Activated CD4-positive, alpha-beta T cell treated with anti-CD3 and anti-CD28 coated beads for 36 hours (primary cell): ENCODE measurements at places on chromosomes 2 and 18. TPM values are rescaled to one million over a fixed set of nuclear protein-coding genes. Genes with fewer than 3 reads are reported as not detected.

The UGT1A5 gene
- total RNA-seq = not detected

The RTP5 gene
- total RNA-seq = 0.07 TPM

The ZNF804A gene
- not detected for total RNA-seq

The ANKRD23 gene
- 5.3 TPM for total RNA-seq

The ITPRIPL1 gene
- total RNA-seq = 28.4 TPM

The TMEM182 gene
- total RNA-seq = 6.1 TPM

The WDR43 gene
- 109 TPM for total RNA-seq

The ARHGAP28 gene
- not detected for total RNA-seq

The DUSP19 gene
- 4.0 TPM for total RNA-seq

The CD8B2 gene
- total RNA-seq = 0.11 TPM

The MSTN gene
- total RNA-seq = not detected

DNA sequence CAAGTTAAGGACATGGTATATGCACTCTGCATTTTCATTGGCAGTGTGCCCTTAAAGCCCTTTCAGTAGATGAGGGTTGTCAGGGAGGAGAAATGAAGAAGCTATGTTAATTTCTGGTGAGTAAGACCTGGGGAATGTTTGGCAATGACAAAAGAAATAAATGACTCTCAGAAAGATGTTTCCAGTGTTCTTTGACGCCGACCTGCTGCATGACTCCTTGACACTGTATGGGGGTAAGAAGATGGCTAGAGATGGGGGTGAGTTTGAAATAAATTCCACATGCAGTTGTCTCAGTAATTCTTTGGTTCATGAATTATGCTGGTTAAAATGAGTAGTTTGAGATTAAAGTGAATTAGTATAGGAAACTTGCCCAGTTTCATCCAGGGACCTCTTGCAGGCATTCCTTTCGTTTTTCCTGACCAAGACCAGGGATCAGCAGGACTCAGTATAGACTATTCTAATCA is 5.9 kb downstream of the CCDC121 start:
- no peak for DNase-seq

GRCh38 chr2:148508878-148509287 is 135.7 kb upstream of the EPC2 start:
- DNase-seq = no peak

- DNase-seq = no peak
These were observed 260.9 kb downstream of the LPIN1 start for GRCh38 chr2:12007282-12007681.

GRCh38 chr2:226190479-226191252 is 609.0 kb downstream of the IRS1 start:
- DNase-seq = no peak

- no peak for DNase-seq
These were observed 157.5 kb downstream of the ZEB2 start for GRCh38 chr2:144362401-144362800.

DNA sequence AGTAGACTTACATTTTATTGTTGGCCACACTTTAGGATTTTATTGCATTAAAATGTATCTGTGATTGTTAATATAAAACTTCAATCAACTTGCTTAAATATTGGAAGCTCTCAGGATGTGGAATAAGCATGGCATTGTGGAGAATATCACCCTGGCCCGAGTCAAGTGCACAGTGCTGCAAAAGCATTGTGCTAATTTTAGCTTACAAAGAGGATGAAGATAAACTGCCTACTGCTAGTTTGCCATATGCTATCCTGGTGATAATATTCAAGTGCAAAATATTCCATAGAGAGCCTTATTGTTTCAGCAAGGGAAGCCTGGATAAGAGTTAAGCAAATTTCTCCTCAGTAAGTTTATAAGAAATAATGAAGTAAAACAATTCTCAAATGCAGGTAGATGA is 54.5 kb downstream of the MEIS1 start:
- no peak for DNase-seq

- no peak for DNase-seq
These were observed 1655.3 kb upstream of the ACVR2A start for GRCh38 chr2:146189541-146189940.

- no peak for DNase-seq
These were observed 34.1 kb downstream of the HK2 start for GRCh38 chr2:74867841-74868658.

DNA sequence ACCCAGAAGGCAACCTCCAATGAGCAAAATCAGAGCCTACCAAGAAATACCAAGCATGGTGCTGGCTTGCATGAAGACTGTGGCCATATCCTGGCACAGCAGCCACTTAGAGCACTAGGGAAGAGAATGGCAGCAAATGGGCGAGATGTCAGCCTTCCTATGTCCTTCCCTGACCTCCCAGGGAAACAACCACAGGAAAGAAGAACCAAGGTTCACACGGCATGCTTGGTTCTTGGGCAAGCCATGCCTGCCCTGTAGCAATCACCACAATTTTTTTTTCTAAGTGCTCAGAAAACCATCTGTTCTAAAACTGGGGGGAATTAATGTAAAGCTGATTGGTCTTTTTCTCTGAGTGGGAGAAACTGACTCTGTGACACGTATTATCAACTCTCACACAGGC is 27.8 kb downstream of the GALNT14 start:
- DNase-seq = no peak

- no peak for DNase-seq
These were observed 7.9 kb downstream of the SS18 start for GRCh38 chr18:26082475-26082874.

- no peak for DNase-seq
These were observed 98.5 kb upstream of the LRRTM1 start for GRCh38 chr2:80403081-80403480.

DNA sequence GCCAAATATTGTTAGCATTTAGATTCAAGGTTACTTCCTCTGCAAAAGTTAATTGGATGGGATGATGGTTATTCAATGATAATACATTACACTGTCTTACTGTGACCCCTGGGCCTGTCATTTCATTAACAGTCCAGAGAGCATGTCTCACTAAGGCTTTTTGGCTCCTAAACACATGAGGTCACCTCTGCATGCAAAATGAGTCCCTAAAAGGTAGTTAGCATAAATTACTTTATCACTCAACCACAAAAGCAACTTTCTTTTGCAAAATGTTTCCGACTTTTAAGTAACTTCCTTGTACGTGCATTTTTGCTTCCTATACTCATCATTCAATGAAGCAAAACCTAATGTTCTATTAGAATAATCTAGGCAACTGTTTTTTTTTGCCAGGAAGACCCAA is 16.8 kb upstream of the AGFG1 start:
- DNase-seq = no peak

DNA sequence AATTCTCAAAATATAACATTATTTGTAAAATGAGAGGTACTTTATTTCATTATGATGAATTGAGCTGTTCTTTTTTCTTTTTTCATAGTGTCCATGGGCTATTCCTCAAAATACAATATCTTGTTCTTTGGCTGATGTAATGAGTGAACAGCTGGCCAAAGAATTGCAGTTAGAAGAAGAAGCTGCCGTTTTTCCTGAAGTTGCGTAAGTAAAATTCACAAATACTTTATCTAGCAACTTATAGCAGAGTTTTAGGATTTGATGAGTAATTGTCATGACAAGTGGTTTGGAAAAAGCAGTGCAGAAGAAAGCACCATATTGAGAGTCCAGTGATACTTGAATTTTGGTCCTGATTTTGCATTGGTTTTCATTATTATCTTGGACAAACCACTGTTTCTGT is 9.8 kb downstream of the RIOK3 start:
- DNase-seq = no peak

DNA sequence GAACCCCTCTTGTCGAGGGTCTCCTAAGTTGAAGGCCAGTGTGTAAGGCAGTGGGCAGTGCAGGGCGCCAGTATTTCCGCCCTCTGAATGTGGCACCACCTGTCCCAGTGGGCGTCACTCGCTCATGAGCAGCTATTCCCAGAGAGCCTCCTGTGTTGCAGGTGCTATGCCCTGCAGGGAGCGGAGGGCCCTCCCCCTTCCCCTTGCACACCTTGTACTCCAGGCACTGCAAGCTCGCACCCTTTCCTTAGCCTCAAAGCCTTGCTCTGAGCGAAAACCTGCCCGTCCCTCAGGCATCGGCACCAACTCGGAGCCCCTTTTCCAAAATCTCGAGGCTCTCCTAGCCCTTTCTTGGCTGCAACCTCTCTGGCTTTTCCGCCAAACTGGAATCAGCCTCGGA is 282.7 kb downstream of the AGAP1 start:
- DNase-seq = no peak

DNA sequence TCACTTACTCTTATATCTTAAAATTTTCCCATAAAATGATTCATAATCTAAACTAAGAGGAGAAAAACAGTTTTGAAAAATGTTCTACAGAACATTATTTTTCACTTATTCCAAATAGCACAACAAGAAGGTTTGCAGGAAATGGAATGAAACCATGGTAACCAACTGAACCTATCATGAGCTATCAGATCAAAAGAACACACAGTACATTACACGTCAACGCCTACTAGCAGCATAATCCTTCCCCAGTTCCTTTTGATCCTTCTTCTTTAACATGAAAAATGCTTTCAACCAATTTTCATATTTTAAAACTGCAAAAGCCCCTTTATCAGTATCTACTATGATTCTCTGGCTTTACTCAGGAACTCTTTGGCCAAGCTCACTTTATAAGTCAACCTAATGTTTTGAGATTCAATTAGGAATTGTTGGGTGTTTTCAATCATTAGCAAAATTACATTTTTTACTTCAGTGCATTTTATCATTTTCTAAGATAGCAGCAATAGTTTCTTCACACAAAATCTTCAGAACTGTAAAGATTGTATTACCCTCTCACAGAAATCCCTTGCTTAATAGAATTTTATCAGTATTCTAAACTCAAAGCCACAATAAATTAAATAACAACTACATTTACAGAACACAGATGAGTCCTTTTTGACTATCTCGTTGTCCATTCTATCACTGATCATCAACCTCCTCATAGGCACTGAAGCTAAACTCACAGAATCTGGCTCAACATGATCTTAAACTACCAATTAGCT is 102.5 kb downstream of the CHN1 start:
- no peak for DNase-seq

DNA sequence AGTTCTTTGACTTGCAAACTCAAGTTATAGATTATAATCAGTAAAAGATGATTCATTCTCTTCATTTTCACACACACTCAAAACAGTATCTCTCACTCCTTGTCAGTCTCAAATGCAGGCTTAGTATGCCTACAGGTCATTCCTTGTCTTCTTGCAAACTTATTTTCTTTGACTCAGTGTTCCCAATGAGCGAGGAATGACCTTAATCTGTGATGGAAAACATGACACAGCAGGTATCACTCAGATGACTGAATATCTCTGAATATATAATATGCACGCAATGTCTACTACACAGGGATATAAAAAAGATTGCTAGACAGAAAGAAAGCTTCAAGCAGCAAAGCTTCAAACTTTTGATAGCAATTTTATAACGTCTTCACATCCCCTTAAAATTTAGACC is 127.8 kb upstream of the RGPD4 start:
- no peak for DNase-seq

- no peak for DNase-seq
These were observed 53.8 kb downstream of the TMEM200C start for GRCh38 chr18:5841518-5841917.

DNA sequence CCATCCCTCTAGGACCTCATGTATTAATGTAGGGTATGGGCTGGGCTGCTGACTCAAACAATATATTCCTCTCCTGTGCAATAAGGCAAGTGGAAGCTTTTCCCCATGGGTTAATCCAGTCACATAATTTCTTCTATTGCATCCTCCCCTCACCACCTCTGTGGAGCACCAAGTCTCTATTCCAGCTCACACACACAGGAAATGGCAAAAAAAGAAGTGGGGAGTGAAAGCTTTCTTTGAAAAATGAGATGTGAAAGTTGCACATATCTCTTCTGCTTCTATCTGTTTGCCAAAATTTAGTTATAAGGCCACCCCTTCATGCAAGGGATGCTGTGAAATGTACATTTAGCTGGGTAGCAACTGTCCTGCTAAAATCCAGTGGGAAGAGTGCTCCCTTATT is 121.3 kb downstream of the CDC42EP3 start:
- no peak for DNase-seq

DNA sequence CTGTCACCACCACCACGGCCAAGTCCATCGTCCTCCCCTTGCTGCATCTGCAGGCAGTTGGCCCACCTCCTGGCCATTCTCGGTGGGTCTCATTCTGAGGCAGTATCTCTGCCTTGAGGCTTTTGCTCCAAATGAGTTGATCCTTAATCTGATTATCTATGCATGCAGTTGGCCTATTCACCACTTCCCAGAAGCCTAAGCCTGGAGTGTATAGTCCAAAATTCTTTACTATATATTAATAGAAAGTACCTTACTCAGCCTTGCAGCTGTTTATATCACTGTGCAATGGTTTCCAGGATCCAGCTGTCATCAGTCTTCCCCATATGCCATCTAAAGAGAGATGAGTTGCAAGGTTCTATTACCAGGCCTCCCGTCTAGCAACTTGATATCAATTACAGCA is 292.4 kb downstream of the SS18 start:
- no peak for DNase-seq

DNA sequence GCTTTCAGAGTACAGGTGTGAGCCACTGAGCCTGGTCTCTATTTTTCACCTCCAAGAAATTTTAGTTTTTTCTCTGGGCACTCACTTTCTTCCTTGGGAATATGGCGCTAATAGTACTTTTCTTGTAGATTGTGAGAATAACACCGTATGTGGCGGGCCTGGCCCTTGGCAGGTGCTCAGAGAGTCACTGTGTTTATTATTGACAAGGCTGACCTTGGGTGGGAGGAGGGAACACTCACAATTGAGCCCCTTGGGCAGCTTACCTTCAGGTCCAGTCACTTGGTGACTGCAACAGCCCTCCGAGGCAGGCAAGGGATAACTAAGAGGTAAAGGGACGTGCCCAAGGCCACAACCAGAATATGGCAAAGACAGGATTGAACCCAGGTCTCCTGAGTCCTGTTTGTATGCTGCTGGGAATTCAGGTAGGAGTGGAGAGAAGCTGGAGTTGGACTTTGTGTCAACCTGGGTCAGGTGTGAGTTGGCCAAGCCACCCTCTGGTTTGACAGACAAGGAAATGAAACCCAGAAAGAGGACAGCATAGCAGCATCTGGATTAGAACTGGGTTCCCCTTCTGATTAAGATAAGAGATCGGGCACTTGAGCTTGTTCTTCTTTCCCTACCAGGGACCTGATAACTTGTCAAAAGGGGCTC is 2.8 kb upstream of the STK25 start:
- no peak for DNase-seq

GRCh38 chr2:200735061-200735460 is 76.6 kb upstream of the BZW1 start:
- DNase-seq = peak; percentile 66

DNA sequence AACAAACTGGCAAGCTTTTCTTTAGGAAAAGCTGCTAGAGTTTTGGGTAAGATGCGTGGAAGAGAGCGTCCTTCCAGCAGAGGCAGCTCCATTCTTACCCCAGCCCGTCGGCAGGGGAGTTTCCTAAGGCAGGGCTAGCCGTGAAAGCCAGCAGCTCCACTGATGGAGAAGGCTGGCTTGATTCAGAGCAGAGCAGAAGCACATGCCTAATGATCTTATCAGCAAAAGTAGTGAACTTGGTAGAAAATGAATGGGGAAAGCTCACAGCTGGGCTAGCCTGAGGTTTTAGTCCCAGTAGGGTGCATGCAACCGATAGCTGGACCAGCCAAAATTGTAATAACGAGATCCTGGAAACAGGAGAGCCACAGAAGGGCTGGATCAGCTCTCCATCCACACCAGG is 20.8 kb downstream of the LAMA1 start:
- DNase-seq = no peak

GRCh38 chr2:25557179-25558036 is 116.0 kb downstream of the DTNB start:
- no peak for DNase-seq

- no peak for DNase-seq
These were observed 24.1 kb downstream of the REEP1 start for GRCh38 chr2:86313341-86313740.

- no peak for DNase-seq
These were observed 23.4 kb upstream of the REEP1 start for GRCh38 chr2:86360776-86361175.
